ENCODE measurements at places on chromosomes 11 and 22.

GRCh38 chr11:35146711-35147110 is 7.7 kb downstream of the CD44 start:
- DNase-seq: no peak

DNA sequence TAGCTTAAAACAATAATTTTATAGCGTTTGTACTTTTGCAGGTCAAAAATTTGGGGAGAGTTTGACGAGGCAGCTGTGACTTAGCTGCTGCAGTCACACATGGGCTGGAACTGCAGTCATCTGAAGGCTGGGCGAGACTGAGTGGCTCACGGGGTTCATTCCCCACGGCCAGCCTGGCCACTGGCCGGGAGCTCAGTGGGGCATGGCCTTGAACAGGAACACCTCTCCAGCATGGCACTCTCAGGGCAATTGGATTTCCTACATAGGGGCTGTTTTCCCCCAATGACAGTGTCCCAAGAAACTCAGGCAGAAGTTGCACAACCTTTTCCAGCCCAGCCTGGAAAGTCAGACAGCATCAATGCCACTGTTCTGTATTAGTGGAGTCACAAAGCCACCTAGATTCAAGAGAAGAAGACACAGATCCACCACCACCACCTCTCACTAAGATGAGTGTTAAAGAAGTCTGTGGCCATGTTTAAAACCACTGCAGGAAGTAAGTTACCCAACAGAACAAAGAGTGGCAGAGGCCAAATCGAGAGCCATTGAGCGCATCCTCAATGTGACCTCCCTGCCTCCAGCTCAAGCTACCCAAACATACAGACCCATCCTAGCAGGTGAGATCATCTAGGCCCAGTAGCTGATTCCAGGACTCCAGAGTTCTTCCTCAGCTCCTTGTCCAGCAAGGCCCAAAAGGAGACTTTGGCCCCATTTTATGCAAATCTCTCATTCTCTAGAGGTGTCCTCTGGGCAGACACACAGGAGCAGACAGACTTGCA is 618.7 kb upstream of the CADM1 start:
- no peak for DNase-seq

DNA sequence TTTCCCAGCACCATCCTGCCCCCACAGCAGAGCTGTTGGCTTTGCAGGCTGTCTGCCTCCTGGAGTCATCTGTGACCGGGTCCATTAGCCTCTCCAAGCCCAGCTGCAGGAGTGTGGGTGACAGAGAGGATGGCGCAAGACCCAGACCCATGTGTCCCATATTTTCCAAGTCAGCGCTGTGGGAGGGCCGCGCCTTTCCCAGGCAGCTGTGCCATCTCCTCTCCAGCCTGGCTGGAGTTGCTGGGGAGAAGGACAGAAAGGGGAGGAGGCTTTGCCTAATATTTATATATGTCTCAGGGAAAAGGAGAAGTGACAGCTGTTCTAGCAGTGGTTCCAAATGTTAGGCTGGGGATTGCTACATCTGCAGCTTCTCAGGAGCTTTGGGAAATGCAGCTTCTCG is 15.7 kb downstream of the DTX4 start:
- DNase-seq: no peak

- no peak for DNase-seq
Observed at GRCh38 chr11:78595436-78596130, 20.9 kb upstream of the NARS2 start.
